Mesothelial cell of epicardium (in vitro differentiated cells): ENCODE measurements at places on chromosomes 4 and X.

- no peak overlapping the region for H3K4me3 ChIP-seq
- DNase-seq: no peak
- no peak overlapping the region for H3K27ac ChIP-seq
- H3K27me3 ChIP-seq: no peaks in the 10 kb centered on the region
Measured at GRCh38 chr4:8292478-8293107, 23.0 kb downstream of the HTRA3 start.

DNA sequence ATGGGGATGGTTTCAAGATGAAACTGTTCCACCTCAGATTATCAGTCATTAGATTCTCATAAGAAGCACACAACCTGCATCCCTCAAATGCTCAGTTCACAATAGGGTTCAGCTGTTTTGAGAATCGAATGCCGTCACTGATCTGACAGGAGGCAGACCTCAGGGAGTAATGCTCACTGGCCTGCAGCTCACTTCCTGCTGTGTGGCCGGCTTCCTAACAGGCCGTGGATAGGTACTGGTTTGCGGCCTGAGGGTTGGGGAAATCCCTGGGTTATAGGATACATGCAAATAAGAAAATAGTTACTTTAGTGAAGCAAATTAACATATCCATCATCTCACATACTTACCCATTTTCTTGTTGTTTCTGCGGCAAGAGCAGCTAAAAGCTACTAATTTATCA, 160.4 kb downstream of the MAD2L1 start:
- H3K27ac ChIP-seq: no peak overlapping the region
- no peak overlapping the region for H3K4me3 ChIP-seq
- peaks cover 2% of the 10 kb centered on the region for H3K36me3 ChIP-seq
- H3K27me3 ChIP-seq: peaks cover 10% of the 10 kb centered on the region

GRCh38 chrX:15946783-15947580, 92.4 kb upstream of the AP1S2 start:
- H3K4me1 ChIP-seq: peaks cover 25% of the 10 kb centered on the region
- H3K36me3 ChIP-seq: no peaks in the 10 kb centered on the region
- no peaks in the 10 kb centered on the region for H3K27me3 ChIP-seq

DNA sequence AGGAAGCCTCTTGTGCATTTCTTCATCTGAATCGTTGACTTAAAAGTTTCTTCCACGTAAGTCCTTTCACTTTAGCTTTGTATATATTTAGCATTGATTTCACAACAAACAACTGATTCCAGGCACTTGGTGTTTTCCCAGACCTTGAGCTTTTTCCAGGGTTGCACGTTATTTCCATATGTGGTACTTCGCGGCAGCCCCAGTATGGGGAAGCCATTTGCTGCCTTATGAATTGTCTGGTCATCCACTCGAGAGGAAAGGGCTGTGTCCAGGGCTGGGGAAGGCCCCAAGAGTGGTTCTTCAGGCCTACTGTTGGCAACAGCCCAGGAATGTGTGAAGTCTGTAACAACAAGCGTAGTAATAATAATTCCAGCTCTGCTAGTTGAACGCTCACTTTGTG, 2.8 kb upstream of the TLR8 start:
- H3K27me3 ChIP-seq: no peaks in the 10 kb centered on the region
- no peak overlapping the region for H3K4me3 ChIP-seq
- no peak for DNase-seq
- H3K36me3 ChIP-seq: no peaks in the 10 kb centered on the region
- peaks cover 2% of the 10 kb centered on the region for H3K4me1 ChIP-seq
